ENCODE measurements at places on chromosomes 6 and 20.

DNA sequence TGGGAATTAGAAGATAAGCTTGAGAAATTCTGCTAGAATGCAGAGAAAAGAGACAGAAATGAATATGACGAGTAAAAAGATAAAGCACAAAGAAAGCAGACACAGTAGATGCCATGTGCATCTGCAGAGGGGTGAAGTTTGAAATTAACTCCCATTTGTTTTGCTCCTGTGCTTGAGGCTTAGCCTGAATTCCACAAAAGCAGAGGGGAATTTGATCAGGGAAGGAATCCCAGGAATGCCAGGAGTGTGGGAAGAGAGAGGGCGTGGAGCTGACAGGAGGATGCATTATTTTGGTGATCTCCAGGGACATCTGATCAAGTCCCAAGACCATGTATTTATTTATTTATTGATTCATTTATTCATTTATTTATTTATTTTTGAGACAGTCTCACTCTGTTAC is 55.6 kb downstream of the SLC22A1 start:
- no peak for DNase-seq

DNA sequence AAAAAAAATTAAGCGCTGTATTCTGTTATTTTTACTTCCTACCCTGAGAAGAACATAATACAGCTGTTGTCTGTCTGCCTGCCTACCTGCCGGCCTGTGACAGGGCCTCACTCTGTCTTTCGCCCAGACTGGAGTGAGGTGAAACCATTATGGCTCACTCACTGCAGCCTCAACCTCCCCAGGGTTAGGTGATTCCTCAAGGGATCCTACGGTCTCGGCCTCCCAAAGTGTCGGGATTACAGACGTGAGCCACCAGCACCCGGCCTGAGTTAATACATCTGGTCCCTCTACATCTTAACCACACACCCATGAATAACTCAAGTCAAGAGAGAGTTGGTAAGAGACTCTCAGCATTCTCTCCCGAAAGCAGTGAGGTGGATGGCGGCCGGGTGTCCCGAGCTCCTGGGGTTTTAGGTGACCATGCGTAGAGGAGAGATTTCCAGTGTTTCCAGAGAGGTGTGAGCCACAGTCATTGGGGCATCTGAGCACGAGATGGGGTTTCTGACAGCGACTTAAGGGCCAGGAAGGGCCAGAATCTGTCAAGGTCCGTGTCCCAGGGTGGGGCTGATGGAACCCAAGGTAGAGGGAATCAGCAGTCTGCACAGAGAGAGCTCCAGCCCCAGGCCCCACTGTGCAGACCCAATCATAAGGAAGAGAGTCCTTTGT is 1954.4 kb upstream of the DEFB115 start:
- DNase-seq = no peak

DNA sequence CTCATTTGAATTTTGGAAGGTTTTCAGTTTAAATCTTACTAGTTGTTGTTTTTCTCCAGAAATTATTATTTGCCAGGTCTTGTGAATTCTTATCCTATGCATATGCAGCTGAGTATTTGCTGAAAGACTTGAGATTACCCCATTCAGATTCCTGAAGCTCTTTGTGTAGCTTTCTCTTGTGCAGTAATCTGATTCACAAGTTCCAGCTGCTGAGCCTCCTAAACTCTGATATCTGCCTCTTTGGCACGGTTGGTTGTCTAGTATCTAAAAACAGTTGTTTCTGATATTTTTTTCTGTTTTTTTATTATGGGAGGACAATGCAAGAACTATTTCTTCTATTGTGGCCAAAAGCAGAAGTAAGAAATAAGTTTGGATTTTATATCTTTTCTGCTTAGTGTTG is 863.9 kb upstream of the MANEA start:
- no peak for DNase-seq

GRCh38 chr20:46698788-46699187 is 9.5 kb upstream of the TP53RK start:
- no peak for DNase-seq

DNA sequence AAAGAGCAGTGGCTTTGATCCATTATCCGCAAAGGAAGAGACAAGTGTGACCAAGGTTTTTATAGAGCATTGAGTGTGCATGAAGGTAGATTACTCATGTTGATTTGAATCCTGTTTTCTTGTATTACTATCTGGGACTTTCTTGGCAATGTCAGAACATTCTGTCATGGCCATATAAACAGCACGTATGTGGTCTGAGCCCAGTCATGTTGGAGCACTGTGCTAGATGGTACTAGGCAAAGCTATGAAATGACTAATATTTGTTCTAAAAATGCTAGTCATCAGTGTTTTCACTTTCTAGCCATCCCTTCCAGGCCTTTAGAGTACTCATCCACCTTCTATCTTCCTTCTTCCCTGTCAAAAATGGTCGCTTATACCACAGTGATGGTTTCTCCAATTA is 278.6 kb upstream of the FLRT3 start:
- no peak for DNase-seq

GRCh38 chr6:124054034-124054433 is 250.4 kb downstream of the NKAIN2 start:
- no peak for DNase-seq

DNA sequence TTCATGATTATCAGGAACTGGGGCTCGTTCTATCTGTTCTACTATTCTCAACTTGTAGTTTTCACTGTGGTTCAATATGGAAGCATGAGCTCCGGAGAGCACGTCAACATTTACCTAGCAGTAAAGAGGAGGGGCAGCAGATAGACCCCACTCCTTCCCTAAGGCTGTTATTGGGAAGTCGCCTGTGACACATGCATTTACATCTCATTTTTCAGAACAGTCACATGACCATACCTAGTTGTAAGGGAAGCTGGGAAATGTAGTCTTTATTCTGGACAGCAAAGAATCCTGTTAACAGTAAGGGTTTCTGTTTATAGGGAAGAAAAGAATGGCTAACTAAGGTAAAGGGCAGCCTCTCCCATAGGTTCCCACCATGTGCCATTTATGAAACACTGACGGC is 158.3 kb downstream of the ZFP64 start:
- no peak for DNase-seq

- DNase-seq = no peak
Measured at GRCh38 chr6:83605517-83605916, 93.2 kb downstream of the PRSS35 start.

- DNase-seq = no peak
Measured at GRCh38 chr20:44651434-44651683, 140 bp downstream of the ADA start.

GRCh38 chr6:21899708-21900107 is 306.2 kb downstream of the SOX4 start:
- DNase-seq = no peak

DNA sequence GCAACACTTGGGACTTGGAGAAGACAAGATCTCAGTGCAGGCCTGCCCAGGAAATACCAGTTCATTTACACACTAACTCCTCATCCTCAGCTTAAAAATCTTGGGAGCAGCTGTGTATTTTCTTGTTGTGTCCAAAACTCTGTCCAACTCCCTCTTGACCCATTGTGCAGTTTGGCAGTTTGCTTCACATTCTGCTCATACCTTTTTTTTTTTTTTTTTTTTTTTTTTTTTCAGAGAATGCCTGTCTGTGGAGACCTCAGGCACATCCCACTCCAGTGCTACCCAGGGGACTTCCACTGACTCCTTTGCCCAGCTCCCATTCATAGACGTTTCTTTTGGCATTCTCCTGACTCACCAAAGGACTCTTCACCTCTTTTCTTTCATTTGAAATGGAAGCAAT is 265.8 kb upstream of the TCF21 start:
- DNase-seq = no peak

DNA sequence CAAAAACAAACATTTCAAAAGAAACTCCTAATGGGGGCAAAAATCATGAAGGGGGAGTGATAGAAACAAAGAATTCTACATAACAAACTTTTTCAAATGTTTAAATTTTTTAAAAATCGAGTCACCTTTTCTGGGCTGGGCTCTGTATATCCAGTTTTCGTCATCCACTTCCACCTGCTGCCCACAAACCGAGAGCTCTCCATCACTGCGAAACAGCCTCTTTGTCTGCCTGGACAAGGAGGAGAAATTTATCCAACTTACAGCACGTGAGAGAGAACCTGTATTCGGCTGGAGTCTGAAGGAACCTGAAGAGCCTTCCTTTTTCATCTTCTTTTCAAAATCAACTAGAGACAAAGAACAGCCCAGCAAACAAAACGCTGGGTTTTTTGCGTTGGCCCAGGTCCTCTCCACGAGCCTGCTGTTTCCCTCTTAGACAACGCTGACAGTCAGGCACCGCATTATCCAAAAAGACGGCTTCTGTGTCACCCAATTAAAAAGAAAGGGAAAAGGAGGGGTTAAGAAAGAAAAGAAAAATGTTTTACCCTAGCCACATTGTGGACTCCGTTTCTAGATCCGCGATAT is 72.4 kb upstream of the NHSL1 start:
- DNase-seq = no peak

DNA sequence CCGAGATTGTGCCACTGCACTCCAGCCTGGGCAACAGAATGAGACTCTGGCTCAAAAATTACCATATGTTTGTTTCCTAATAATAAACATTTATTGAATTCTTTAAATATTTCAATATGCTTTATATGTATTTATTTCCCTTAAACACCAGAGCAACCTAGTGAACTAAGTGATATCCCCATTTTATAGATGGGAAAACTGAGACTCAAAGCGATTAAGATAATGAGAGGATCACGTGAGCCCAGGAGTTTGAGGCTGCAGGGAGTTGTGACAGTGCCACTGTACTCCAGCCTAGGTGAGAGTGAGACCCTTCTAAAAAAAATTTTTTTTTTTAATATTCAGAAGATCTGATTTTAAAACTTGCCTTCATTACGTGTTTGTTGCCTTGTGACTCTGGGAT is 19.4 kb upstream of the CARMIL1 start:
- no peak for DNase-seq

DNA sequence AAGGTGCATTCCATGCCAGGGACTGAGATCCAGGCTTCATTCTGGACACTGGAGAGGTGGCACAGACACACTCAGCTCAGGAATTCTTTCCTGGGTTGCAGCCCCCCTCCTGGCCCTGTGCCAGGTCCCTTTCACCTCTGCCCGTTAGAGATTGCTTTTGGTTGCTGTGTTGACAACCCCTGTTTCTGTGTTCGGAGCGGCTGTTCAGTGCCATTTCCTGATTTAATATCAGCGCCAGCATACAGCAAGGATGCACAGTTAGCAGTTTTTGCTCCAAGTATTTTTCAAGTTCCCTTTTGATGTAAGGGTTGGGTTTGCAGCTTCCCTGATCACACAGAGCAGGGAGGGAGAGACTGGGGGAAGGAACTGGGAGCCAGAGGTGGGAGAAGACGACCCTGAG is 8.5 kb upstream of the MAFB start:
- DNase-seq = no peak

DNA sequence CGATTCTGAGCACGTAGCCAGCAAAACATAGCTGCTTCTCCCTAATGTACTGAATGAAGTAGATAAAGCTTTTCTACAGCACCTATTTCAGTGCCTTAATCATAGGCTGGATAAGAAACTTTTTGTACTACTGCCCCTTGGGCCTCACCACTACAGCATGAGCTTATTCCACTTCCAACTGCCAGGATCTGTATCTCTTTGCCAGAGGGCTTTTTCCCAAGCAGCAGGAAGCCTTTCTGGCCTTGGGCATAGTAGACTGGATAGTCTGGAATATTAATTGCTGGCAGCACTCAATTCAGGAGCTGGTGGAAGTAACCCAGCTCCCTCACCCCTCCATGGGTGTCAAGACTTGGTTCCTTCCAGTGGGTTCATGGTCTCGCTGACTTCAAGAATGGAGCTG is 43.6 kb downstream of the ANKEF1 start:
- no peak for DNase-seq

- no peak for DNase-seq
Measured at GRCh38 chr6:107931894-107932293, 26.1 kb downstream of the SEC63 start.

GRCh38 chr6:38750968-38751615 is 36.0 kb downstream of the DNAH8 start:
- DNase-seq = no peak

GRCh38 chr6:43812850-43813578 is 43.0 kb downstream of the VEGFA start:
- DNase-seq = no peak

DNA sequence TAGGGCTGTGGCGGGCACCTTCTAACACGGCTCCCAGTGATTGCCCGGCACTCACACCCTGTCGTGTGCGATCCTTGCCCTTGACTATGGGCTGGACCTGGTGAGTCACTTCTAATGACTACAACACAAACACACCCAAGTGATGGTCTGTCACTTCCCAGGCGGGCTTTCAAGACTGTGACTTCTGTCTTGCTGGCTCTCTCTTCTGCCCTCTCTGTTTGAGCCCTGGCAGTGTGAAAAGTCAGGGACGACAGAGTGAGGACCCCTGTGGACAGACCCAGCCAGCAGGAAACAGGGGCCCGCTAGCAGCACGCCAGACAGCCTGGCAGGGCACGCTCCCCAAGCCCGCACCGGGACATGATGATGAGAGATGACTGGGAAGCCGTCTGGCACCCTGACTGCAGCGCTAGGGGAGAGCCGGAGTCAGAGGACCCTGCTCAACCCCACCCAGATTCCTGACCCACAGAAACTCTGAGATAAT is 43.0 kb downstream of the KIF16B start:
- no peak for DNase-seq

DNA sequence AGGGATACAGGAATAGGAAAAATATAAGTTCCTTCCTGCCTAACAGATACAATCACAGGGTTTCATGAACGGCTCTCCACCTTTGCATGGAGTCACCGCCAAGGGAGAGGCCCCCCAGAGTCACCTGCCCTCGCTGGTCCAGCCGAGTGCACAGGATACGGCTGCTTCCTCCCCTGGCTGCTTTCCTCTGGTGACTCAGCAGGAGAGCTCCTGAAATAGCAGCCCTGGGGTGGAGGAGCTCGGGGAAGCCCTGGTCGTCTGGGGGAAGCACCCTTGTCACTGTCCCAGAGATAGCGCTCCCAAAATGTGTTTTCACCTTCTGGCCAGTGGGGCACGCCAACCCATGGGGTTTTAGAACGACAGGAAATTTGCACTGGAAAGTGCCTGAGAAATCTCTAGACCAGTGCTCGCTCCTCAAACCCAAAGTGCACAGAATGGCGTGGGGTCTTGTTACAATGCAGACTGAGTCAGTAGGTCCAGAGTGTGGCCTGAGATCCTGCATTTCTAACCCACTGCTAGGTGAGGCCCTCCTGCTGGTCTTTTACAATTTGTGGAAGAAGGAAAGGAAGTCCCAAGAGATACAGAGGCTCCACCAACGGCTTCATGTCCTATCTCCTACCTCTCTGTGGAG is 35.9 kb upstream of the FAM50B start:
- no peak for DNase-seq

DNA sequence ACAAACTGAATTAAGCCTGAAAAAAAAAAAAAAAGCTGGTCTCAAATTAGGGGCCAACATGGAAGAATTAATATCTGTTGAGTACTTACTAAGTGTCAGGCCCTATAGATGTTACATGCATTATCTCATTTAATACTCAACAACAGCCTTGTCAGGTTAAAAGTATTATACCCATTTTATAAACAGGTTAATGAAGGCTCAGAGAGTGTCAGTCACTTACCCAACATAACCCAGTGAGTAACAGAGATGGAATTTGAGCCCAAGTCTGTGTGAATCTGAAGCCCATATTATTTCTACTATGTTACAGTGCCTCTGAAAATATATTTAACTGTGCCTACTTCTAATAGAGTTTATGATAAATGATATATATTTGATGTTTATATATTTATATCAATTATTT is 11.3 kb upstream of the EIF2S2 start:
- no peak for DNase-seq

All from DMS153 (cell line).